Naive B cell (primary cell): ENCODE measurements at places on chromosomes 4 and X. TPM values are rescaled to one million over a fixed set of nuclear protein-coding genes. Genes with fewer than 3 reads are reported as not detected.

- no peak for DNase-seq
These were observed 2.7 kb upstream of the FGF5 start for GRCh38 chr4:80263541-80264351.

- no peak for DNase-seq
These were observed 346.6 kb downstream of the CFAP47 start for GRCh38 chrX:36266155-36266554.

GRCh38 chr4:176671532-176671931 is 121.2 kb downstream of the VEGFC start:
- no peak for DNase-seq

Gene ZMAT1
- 6.2 TPM for polyA plus RNA-seq

Gene DCAF12L2
- polyA plus RNA-seq: not detected

- DNase-seq: peak; percentile 51
These were observed 7.5 kb upstream of the BCOR start for GRCh38 chrX:40104985-40105834.

- DNase-seq: no peak
These were observed 43.5 kb downstream of the GATB start for GRCh38 chr4:151717314-151717713.

Gene CNKSR2
- polyA plus RNA-seq: 14.5 TPM

Gene BST1
- 0.39 TPM for polyA plus RNA-seq

DNA sequence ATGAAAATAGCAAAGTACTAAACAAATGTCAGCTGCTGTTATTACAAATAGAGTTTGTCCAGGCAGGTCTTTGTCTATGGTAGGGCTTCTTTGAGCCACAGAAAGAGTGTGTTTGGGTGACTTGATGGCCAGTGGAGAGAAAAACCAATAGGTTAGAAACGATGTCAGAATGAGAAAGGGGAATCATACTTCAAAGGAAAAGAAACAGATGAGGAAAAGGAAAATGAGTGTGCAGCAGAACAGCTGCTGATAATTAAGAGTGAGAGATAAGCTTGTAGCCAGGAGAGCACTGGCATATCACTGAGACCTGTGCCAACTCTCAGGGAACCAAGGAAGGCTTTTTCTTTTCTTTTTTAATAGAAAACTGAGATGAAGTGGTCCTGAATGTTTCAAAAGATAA is 257.2 kb downstream of the ARHGAP24 start:
- no peak for DNase-seq

Gene ATP8A1
- 22.7 TPM for polyA plus RNA-seq

DNA sequence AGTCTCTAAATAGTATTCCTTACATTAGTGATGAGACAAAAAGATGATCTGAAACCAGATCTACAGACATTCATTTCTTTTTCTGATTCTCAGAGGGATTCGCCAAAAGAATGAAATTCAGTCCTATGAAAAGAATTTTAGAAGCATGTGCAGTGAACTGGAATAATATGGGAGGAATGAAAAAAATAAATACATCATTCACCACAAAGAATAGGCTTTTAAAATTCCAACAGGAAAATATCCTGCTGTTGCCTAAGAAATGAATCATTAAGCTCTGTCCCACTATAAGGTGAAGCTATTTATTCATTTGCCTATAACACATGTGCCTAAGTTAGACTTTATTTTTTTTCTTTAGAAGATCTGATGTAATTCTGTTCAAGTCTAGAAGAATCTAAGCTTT is 165.9 kb downstream of the IL15 start:
- no peak for DNase-seq

Gene CT45A10
- not detected for polyA plus RNA-seq

Gene UBE2D3
- polyA plus RNA-seq: 705 TPM

GRCh38 chr4:65880594-65880993 is 210.3 kb upstream of the EPHA5 start:
- DNase-seq: no peak

- no peak for DNase-seq
These were observed 27.8 kb downstream of the SLC25A5 start for GRCh38 chrX:119495734-119496726.

Gene MAGEC3
- polyA plus RNA-seq: not detected

DNA sequence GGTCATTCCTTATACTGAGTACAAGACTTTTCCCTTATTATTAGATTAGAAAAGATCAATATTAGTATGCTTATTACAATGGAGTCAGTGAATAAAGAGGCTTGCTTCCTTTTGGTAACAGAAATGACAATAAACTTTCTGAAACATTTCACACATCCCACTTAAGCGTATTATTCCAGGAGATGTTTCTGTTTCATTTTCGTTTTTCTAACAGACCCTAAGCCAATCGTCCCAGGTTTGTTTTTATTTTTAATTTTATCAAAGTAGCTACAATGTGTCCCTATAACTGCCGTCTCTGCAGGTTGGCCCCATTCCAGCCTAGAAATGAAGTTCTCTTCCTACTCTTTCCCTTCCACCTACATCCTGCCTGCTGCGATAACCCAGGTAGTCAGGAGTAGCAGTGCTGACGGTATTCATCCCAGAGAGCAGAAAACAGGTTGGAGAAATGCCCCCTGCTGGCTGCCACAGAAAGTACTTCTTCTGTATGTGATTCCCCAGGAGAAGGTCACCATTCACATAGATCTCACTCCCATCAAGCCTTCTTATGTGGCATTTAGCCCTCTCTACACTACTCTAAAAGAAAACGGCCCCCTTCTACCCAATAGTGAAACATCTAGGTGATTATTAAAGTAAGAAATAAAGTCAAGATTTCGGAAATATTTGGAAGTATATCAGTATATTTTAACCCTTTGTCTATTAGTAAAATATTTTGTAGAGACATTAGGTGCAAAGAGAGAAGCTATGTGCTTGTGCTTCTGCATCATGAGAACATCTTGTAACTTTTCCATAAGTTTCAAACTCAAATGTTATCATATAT is 40.4 kb downstream of the ENPEP start:
- peak; percentile 51 for DNase-seq

DNA sequence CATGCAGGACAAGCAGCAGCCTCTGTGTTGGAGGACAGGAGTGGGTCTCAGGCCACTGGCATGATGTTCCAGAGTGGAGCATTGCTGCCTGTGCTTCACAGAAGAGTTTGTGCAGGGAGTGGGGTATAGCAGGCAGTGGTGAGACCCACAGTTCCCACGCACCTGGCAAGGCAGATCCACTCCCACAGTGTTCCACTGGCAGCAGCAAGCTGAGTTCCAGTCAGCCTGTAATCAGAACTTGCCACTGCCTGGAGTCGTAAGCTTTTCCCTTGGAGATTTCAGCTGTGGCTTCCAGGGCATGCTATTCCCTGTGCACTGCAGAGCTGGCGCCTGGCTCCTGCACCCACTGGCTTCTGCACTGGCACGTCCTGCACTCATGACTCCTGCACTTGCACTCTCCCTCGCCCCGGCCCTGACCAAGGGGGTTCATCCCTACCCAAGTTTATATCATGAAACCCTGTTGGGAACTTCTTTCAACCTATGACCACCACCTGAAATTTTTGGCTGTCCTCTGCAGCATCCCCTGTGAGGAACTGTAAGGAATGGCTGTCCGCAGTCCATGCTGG is 1144.3 kb downstream of the RAPGEF2 start:
- no peak for DNase-seq

GRCh38 chrX:117680286-117680685 is 436.3 kb downstream of the KLHL13 start:
- DNase-seq: no peak

Gene RAB39B
- 3.4 TPM for polyA plus RNA-seq

- no peak for DNase-seq
These were observed 4.2 kb downstream of the CXorf65 start for GRCh38 chrX:71102292-71102691.

Gene COX7B2
- polyA plus RNA-seq: not detected

DNA sequence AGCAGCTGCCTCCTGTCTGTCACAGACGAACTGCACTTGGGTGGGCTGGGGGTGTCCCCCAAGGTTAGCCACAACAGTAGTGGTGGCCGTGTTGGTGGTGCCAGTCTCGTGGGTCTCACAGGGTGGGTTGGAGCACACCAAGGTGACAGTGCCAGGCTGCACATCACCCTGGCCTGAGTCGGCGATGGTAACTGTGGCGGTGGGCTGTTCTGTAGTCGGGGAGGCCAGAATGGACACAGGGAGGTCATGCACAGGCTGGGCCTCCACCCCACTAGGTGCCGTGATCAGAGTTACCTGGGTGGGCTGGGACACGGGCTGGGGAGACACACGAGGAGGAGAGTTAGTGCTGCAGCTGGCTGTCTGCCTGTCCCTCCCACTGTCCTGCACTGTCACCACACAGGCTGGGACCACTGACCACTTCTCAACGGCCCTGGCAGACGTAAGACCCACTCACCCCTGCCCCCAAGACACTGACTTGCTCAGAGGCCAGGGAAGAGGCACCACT is 10.8 kb upstream of the RENBP start:
- DNase-seq: no peak

GRCh38 chr4:148800940-148801339 is 358.7 kb upstream of the NR3C2 start:
- no peak for DNase-seq

DNA sequence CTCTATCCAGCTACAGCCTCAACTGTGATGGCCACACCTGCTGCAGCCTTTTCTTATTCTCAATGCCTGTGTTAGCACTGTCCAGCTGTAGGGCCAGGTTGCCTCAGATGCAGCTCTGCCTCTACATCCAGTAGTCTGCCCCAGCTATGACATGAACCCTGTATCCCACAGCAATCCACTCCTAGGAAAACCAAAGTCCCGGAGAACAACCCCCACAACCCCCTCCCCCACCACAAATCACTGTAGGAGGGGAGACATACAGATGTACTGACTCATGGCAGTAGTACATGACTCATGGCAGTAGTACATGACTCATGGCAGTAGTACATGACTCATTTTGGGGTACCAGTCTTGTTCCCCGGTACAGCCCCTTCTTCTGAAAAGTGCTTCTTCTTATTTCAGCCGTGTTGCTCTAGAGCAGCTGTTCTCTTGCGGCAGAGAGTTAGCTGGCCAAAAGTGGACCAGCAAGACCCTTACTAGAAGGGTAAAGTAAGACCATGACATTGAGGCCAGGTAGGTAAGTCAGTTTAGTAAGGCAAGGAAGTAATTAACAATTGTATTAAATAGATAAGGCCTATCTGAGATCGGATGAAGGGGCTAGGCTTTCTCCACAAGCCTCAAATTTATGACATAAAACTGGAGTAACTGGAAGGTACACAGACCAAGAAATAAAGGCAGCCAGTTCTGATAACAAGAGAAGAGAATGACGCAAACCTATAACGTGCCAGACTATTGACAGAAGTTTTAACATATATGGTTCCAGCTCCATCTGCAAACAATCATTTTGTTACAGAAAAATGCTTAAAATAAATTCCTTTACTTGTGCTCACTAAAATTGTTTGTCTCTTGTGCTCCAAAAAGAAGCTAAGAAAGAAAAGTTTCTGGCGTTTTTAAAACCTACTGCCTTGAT is 221.4 kb downstream of the TACR3 start:
- DNase-seq: no peak

Gene HSFX4
- not detected for polyA plus RNA-seq

Gene TAF1
- 6.2 TPM for polyA plus RNA-seq

GRCh38 chr4:99120501-99120900 is 23.6 kb downstream of the ADH4 start:
- no peak for DNase-seq

Gene EDNRA
- not detected for polyA plus RNA-seq

DNA sequence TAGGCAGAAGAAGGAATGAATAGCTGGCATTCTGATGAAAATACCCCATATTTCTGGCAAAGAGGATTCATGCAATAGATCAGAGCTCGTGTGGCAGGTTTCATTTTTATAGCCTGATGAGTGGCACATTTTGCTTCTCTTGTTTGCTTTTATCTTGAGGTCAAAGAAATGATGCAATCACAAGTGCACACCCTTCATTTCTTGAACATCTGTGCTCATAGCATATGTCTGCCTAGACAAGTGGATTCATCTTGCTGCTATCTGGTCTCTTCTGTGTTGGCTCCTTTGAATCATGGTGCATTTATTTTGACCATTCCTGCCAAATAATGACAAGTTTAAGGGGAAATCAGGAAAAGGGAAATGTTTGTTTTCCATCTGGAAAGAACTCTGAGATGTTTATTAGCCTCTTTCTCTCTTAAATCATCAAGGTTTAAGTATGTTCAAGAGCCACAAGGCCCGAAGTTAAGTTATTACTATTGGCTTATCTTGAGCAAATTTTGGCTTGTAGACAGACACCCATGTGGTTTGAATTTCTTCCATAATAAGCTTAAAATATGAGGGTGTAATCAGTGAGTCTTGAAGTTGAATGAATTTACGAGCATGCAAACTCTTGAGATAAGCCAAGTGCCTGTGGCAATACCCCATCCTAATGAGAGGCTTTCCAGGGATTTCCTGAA is 59.3 kb upstream of the HS3ST1 start:
- no peak for DNase-seq

DNA sequence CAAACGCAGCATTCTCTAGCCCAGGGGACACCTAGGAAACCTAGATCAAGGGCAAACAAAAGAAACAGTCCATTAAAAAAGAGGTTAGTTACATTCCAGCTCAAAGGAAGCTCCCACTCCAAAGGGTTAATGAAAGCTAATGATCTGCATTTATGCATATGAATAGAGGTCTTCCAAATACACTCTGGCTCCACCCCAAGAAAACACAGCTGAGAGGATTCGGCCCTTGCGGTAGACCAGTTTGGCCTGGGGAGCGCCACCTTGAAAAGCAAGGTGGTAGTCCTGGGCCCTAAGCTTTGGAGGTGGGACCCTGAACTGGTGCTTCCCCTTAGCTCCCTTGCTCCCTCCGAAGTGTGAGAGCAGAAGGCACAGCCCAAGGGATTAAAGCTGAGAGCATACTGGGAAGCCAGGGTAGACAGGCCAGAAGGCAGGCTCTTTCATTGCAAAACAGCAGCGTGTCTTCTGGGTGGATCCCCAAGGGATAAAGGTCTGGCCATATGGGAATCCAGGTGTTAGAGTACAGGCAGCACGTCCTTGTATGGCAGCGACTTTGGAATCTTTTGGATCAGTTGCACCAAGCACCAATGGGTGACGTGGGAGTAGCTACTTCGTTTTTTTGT is 3.7 kb downstream of the GABRQ start:
- no peak for DNase-seq

DNA sequence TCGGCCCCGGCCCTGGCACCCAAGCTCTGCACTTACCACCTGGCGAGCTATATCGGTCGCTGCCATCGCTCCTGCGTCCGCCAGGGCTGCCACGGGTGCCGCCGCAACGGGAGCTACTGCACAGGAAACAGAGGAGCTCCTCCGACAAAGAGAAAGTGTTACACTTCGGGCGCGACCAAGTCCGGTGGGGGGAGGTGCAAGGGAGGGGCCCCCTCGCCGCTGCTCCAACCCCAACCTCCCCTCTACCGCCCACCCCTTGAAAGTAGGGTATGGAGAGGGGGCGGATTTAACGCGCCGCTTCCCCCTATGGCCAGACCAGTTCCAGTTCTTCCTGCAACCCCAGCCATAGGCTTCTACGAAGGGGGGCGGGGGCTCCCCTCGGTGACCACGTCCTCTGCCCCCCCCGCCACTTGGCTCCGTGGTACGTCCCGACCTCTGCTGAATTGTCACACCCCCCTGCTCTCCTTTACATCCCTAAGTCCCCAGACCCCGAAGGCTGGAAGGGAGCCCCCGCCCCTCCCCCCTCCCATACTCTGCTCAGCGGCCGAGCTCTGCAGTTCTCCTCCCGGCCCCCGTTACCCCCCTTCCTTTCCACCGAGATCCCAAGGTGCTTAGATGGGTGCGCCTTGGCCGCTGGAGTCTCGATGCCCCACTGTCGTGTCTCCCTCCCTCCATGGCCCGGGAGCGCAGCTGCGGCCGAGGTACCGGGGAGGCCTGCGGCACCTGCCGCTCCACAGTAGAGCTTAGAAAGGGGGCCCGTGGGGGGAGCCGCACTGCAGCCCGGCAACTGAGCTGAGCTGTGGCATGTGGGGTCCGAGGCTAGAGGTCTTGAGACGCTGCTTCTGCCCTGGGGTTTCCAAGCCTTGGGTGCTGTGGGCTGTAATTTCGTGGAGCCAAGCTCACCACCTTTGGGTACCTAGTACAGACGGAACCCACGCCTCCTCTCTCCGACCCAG is at the start of gene SEPTIN6:
Gene SEPTIN6, minus strand, starts transcription at position 129 of the 956 bp plus-strand sequence. Its CDS starts 63 bp downstream, at position 66.
- peak; percentile 85 for DNase-seq
